ENCODE measurements at places on chromosomes 1 and 21.

DNA sequence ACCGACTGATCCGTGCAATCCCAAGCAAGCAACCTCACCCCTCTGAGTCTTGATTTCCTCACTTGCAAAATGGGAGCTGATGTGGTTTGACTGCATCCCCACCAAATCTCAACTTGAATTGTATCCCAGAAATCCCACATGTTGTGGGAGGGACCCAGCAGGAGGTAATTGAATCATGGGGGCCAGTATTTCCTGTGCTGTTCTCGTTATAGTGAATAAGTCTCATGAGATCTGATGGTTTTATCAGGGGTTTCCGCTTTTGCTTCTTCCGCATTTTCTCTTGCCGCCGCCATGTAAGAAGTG, 58.4 kb downstream of the FHAD1 start:
- no peak for DNase-seq

DNA sequence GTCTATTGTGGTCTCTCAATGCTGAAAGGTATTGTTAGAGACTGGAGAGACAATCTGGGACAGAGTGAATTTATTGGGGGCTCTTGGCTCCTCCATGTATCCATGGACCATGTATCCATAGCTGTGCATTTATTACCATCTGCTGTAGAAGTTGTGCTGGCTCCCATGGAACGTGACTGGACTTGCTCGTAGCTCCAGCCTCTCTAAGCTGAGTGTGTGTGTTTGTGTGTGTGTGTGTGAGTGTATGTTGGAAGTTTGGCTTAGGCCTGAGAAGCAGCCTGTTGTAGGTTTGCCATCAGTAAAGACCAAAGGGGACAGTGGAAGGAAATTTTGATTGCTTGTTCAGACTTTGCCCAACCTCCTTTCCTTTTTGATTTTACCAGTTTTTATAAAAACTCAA, 105.7 kb upstream of the USP24 start:
- DNase-seq, result no peak

GRCh38 chr1:246587606-246588005, 21.4 kb downstream of the CNST start:
- DNase-seq, result no peak

DNA sequence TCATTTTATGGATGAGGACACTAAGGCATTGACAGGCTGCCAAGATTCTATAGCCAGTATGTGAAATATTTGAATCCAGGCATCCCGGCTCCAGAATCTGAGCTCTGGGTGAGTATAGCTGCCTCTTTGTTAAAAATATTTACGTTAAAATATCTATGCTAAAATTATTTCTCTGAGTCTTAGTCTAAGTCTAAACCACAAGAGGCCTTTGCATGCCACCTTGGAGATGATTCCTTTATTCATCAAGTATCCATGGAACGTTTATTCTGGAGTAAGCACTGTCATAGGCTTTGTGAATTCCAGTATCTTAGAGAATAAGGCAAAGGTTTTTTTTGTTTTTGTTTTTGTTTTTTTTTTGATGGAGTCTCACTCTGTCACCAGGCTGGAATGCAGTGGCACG, 116.4 kb downstream of the GREM2 start:
- no peak for DNase-seq

GRCh38 chr1:20712215-20712577, 5.6 kb downstream of the KIF17 start:
- no peak for DNase-seq

All from stimulated activated CD8-positive, alpha-beta memory T cell treated with anti-CD3 and anti-CD28 coated beads, Interleukin-7, amount 100 ng/mL, for 1 hour (primary cell).